ENCODE measurements at places on chromosomes 3 and 15. TPM values are rescaled to one million over a fixed set of nuclear protein-coding genes. Genes with fewer than 3 reads are reported as not detected.

The MOBP gene
- not detected for polyA plus RNA-seq

The GOLGA6L10 gene
- 0.16 TPM for polyA plus RNA-seq

- no peaks in the 10 kb centered on the region for H3K27me3 ChIP-seq
- no peaks in the 10 kb centered on the region for H3K36me3 ChIP-seq
- no peaks in the 10 kb centered on the region for H3K4me1 ChIP-seq
- DNase-seq, result no peak
Measured at GRCh38 chr15:57320631-57321220, 55.6 kb upstream of the CGNL1 start.

The IFT57 gene
- 33.2 TPM for polyA plus RNA-seq

The HAPLN3 gene
- 24.6 TPM for polyA plus RNA-seq

The VPS13C gene
- 15.8 TPM for polyA plus RNA-seq

All from CD8-positive, alpha-beta memory T cell (primary cell).